ENCODE measurements at places on chromosomes 13 and 19.

DNA sequence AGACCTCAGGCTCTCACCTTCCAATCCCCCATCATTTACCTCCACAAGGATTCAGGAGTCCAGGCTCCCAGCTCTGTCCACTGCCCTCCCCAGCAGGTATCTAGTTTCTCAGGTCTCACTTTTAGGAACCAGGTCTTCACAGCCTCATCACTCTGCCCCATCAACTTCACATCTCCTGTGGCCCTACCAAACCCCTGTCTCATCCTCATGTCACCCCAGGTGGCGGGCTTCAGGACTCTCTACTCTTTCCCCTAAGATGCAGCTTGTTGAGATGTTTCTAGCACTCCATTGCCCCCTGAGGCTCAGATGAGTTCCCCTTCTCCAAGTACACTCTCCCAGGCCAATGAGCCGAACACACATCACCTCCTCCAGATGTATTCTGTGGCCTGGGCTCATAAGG lies 1.5 kb downstream of the PPFIA3 start:
- no peak for DNase-seq

DNA sequence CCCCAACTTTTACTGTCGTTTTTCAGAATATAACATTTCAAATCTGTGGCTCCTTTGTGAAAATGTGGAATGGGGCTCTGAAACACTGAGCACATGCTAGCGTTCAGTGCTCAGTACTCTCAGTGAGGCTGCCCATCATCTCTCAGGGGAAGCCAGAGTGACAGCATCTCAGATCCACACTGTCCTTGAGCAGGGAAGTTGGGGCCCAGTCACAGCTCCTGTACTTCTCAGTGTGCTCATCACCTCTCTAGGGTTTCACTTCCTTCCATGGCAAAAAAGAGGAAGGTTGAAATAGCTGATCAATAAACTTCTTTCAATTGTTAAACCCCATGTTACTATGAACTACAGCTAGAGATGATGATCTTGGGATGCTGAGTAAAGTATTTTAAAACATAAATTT lies 565.9 kb upstream of the SPRY2 start:
- DNase-seq: no peak

DNA sequence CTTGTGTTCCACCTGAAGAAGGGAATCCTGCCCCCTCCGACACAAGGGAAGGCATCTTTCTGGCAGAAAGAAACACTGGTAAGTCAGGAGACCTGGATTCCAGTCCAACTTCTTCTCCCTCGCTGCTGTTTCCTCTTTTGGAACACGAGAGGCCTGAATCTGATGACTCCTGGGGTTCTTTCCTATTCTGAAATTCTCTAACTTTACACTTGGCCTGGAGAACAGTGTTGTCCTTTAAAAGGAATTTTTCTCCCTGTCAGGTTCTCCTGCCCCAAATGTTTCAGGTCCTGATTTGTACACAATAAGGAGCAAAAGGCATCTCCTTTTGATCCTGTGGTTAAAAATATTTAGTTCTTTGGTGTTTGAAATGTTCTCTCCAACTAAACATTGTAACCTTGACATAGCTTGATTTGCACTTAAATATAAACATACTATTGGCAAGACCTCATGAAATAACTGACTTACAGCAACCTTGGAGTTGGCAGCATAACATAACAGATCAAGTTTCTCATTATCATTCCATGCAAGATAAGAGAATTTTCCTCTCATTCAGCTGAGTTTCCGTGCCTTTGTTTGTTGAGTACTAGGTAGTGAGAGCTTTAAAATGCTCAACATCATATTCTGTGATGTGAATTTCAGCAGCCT lies 244.8 kb downstream of the COG6 start:
- DNase-seq: no peak

DNA sequence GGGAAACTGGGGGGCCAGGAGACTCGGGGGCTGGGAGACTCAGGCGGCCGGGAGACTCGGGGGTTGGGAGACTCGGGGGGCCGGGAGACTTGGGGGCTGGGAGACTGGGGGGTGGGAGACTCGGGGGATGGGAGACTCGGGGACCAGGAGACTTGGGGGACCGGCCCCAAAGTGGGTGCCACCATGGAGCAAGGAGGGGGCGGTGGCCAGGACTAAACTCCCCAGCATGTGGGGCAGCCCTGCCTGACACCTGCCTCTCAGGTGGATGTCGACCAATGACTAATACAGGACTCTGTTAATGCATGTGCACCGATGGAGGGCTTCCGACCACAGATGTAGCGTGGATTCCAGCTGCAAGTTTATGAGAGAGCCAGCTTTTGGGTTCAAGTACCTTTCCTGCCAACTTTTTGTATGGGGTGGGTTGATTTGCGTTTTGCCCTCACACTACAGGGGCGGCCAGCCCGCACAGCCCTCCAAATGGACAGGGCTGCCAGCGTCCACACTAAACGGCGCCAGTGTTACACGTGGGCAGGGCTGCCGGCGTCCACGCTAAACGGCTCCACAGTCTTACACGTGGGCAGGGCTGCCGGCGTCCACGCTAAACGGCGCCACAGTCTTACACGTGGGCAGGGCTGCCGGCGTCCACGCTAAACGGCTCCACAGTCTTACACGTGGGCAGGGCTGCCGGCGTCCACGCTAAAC lies 62.2 kb downstream of the RASA3 start:
- no peak for DNase-seq

- no peak for DNase-seq
These were observed 28.2 kb upstream of the PSG7 start for GRCh38 chr19:42965176-42965575.

DNA sequence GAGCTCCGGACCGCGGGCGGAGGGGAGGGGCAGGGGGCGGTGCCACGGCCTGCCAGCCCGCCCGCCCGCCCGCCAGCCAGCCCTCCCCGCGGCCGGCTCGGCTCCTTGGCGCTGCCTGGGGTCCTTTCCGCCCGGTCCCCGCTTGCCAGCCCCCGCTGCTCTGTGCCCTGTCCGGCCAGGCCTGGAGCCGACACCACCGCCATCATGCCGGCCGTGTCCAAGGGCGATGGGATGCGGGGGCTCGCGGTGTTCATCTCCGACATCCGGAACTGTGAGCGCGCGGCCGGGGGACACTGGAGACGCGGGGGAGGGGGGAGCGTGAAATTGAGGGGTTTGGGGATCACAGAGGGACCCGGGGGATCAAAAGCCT lies at the start of gene AP2A1:
TSS of gene AP2A1 (plus strand) at position 72 of the 370 bp plus-strand sequence. CDS start at position 205, 133 bp downstream.
- no peak for DNase-seq

Data from SW 1271 (cell line).